ENCODE measurements at places on chromosomes 4 and X.

DNA sequence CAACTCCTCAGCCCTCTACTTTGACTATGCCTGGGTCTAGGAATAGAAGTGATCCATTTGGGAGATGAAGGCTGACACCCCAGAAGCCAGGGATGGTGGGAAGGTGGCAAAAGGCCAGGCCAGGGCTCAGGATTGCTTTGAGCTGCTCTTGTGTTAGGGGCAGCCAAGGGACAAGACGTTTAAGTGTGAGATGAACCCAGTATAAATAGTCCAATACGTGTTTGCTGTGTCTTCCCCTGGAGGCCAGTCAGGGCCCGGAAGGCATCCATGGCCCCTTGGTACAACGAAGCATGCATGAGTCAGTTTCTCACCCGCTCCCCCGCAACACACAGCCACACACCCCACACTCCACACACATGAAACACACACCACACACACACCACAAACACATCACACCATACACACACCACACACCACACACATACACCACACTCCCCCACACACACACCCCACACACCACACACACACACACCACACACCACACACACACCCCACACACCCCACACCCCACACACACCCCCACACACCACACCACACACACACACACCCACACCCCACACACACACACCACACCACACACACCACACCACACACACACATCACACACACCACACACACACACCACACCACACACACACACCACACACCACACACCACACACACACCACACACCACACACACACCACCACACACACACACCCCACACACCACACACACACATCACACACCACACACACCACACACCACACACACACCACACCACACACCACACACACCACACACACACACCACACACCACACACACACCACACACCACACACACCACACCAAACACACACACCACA, 5.1 kb downstream of the STARD8 start:
- peak; percentile 16 for DNase-seq

DNA sequence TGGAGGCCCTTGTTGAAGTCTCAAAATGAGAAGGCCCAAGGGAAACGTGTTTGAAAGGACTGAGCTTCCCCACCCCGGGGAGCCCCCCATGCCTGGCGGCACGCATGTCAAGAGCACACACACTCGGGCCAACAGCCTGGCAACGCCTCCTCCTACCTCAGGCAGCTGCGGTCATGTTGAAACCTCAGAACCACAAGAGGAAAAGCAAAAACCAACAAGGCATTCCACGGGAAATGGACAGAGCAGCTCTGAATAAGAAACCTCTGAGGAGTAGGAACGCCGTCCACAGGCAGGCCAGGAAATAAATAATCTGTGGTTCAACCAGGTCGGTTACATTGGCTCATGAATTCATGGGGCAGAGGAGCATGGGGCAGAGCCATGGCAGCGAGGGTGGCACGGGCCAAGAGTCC, 95.7 kb upstream of the AFAP1 start:
- DNase-seq, result peak; percentile 61

GRCh38 chr4:78644744-78645330, 93.3 kb downstream of the ANXA3 start:
- peak; percentile 61 for DNase-seq

GRCh38 chrX:30248854-30249253, 1.9 kb downstream of the MAGEB1 start:
- no peak for DNase-seq

- DNase-seq, result no peak
These were observed 179.9 kb downstream of the KIT start for GRCh38 chr4:54837576-54838140.

DNA sequence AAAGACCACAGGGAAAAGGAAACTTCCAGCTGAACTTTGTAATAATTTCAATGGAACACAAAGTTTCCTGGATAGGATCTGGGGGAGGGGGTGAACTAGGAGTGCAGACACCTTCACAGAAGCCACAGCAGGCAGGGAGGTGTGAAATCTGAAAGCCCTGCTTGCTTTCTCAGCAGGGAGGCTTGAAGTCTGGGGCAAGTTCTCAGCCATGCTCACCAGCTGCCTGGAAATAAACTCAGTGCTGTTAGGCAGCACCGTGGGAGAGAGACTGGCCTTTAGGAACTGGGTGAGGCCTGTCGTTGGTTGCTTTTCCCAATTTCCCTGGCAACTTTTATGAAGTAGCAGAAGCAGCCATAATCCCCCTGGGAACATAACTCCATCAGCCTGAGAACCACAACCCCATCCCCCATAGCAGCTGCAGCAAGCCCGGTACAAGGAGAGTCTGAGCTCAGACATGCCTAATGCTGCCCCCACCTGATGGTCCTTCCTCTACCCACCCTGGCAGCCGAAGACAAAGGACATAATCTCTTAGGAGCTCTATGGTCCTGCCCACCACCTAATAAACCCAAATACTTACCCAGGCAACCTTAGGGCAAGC, 39.2 kb upstream of the NMU start:
- no peak for DNase-seq

DNA sequence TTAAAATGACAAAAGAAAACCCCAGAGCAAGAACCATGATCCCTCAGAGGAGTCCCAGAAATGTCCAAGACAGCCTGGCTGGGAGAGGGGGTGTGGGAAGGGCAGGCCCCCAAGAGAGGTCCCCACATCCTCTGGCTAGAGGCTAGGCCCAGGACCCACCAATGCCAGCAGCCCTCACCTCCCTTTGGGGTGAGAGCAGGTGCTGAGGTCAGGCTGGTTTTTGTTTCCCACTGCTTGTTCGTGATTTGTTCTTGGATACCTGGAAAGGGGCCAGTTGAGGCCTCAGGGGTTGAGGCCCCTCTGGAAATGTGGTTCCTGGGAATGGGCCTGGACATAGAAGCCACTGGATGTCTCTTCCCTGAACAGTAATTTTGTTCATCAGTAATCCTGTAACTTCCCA, 2.3 kb upstream of the GRSF1 start:
- no peak for DNase-seq

- no peak for DNase-seq
These were observed 102.8 kb downstream of the CRLF2 start for GRCh38 chrX:1109580-1110119.
